ENCODE measurements at places on chromosomes 3 and 15.

DNA sequence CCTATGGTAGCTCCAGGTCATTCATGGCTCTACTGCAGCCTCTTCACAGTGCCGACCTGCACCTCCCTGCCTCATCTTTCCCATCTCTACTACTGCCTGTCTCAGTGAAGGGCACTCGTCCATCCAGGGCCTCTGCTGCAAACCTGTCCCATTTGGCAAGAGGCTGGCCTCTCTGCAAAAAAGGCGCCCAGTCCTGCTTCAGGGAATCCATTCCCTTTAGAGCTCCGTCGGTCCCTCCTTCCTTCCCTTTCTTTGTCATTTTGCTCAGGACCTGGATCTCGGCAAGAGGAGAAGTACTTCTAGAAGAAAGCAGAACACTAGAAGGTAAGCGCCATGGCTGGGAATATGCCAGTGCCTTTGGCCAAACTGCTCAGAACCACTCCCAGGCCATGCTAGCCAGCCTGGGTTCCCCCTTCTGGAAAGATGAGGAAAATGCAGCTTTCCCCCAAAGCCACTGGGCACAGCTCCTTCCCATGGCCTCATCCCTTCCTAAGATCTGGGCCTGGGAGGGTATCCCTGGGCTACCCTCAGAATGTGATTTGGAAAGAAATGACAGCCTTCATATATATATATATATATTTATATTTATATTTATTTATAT lies 6.4 kb upstream of the ISL2 start:
- no peak for DNase-seq

- DNase-seq: no peak
These were observed 6.3 kb upstream of the RAMAC start for GRCh38 chr15:82979726-82980125.

- DNase-seq: no peak
These were observed 33.4 kb downstream of the KAT2B start for GRCh38 chr3:20073683-20074082.

DNA sequence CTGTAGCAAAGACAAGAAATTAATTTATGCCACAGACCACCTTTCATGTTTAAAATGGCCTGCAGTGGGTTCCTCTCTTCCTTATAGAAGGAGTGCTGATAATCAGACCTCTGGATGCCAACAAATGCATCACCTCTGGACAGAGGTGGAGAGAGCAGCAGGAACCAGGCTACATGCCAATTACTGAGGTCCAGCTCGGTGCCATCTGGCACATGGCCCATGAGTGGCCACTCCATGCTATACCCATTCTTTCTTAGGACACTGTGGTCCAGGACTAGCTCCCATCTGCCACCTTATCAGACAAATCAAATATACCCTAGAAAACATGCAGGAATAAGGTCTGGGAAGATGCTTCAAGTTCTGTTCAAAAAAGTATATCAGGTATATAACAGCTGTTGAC lies 60.7 kb downstream of the TBC1D2B start:
- DNase-seq: no peak

DNA sequence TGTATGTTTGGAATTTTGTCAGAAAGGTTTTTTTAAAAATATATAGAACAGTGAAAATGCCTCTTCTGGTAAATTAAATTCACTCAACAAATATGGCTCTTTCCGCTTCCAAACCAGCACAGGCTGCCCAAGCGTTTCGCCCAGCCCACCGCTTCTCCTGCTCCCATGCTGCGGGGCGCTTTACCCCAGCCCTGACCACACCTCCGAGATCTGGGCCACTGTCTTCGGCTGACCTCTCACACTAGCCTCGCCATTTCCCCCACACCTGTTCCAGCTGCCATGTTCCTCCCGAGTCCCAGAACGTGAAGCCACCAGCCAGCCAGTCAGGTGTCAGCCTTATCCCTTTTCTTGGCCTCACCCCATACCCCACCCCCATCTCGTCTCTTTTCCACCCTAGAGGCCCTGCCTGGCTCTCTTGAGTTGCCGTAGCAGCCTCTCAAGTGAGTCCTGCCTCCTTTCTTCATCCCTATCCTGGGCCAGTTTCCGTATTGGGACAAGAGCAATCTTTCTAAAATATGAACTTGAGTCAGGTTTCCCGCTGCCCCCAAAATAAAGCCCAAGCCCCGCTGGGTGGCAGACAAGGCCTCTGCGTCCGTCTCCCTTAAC lies 46.5 kb downstream of the SLC12A8 start:
- no peak for DNase-seq

- no peak for DNase-seq
These were observed 61.5 kb downstream of the CGGBP1 start for GRCh38 chr3:87997298-87997697.

DNA sequence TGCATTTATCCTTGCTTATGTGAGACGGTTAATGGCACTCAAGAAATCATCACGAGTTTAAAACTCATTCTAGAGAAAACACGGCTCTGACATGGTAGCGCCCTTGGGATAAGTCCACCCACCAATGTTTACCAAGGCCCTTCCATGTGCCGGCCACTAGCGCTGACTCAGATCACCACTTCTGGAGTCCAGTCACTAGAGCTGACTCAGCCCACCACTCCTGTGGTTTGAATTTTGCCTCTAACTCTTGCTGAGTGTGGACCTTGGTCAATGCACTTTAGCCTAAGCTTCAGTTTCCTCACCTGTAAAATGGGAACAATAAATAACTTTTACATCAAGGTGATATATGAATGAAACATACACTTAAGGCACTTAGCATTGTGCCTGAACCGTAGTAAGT lies 358.4 kb upstream of the PROK2 start:
- DNase-seq: no peak

GRCh38 chr15:59556380-59556779 lies 55.2 kb upstream of the GCNT3 start:
- no peak for DNase-seq
